ENCODE measurements at places on chromosomes 2 and 18. TPM values are rescaled to one million over a fixed set of nuclear protein-coding genes. Genes with fewer than 3 reads are reported as not detected.

DNA sequence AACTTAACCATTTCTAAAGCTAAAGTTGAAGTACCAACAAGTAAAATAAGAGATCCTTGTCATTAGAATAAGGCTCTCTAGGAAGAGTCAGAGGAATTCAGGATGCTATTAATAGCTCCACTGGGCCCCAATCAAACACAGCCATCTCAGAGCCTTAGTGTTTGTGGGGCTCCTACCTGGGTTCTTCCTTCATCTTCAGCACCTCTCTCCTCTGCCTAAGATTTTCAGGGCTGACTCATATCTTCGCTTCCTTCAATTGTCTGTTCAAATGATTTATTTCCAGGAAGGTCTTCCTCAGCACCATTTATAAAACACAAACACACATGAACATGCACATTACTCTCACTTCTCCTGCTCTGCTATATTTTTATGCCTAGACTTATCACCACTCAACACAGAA lies 119.5 kb downstream of the COL6A3 start:
- DNase-seq: no peak
- peak overlapping the region; percentile 82 for H3K27ac ChIP-seq
- no peaks in the 10 kb centered on the region for H3K27me3 ChIP-seq

GRCh38 chr18:286515-287310 lies 18.9 kb upstream of the THOC1 start:
- H3K36me3 ChIP-seq: no peaks in the 10 kb centered on the region
- peaks cover 4% of the 10 kb centered on the region for H3K27me3 ChIP-seq

- H3K36me3 ChIP-seq: no peaks in the 10 kb centered on the region
- peaks cover 39% of the 10 kb centered on the region for H3K4me1 ChIP-seq
- H3K27me3 ChIP-seq: no peaks in the 10 kb centered on the region
- no peak for DNase-seq
- no peak overlapping the region for H3K4me3 ChIP-seq
Measured at GRCh38 chr18:63262369-63263335, 56.9 kb downstream of the BCL2 start.

Gene SAG
- not detected for total RNA-seq
